T47D (cell line): ENCODE measurements at places on chromosomes 4 and X.

DNA sequence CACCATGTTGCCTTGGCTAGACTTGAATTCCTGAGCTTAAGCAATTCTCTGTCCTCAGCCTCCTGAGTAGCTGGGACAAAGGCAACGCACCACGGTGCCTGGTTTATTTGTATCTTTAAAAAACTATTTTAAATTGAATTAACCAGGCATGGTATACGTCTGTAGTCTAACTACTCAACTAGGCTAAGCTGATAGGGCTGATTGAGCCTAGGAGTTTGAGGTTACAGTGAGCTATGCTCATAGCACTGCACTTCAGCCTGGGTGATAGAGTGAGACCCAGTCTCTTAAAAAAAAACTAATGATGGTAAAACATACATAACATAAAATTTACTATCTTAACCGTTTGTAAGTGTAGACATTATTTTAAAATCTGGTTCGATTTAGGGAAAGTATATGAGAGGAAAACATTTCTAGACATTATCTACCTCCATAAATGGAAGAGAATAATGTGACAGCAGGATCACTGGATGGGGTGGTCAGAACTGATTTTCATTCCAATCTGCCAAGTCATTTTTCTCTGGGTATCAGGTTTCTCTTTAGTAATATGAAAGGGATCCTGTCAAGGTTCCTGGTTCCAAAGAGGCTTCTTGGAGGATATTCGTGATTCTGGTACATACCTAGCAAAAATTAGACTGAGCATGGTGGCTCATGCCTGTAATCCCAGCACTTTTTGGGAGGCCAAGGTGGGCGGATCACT lies 8.7 kb upstream of the ITGB1BP2 start:
- no peak for DNase-seq

DNA sequence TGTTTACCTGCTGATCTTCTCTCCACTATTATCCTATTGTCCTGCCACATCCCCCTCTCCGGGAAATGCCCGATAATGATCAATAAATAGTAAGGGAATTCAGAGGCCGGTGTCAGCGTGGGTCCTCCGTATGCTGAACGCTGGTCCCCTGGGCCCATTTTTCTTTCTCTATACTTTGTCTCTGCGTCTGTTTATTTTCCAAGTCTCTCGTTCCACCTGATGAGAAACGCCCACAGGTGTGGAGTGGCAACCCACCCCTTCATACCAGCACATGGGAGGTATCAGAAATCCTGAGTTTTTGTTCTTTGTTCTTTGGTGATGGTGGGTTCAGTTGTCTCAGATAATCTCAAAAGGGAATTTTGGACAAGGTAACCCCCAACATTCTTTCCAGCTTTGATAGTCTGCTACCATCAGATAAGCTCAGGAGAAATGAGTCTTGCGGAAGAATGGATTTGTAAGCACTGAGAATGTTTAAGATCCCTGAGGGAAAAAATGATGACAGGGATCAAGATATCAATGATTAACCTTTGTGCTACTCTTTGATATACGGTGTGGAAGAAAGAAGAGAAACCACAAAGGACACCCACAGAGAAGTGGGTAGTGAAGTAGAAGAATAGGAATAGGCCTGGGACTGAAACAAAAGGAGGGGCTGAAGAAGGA lies 117.9 kb downstream of the CEP44 start:
- no peak for DNase-seq

DNA sequence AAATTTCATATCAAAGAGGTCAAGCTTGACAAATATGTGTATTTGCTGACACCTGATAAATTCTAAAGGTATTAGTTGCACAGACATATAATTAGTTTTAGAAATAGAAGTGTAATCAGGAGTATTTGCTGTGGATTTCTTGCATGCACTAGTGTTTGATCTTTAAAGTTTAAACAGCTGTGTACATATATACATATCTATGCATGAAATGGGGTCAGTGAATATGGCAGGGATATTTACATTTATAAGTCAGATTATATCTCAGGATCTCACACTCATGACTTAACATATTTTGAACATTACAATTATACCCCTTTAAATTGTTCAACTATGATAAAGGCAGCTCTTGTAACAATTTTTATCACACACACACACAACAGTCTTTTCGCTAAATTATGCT lies 547.4 kb upstream of the ACTRT1 start:
- DNase-seq: no peak

- no peak for DNase-seq
Measured at GRCh38 chr4:105840426-105841174, 54.7 kb upstream of the NPNT start.

DNA sequence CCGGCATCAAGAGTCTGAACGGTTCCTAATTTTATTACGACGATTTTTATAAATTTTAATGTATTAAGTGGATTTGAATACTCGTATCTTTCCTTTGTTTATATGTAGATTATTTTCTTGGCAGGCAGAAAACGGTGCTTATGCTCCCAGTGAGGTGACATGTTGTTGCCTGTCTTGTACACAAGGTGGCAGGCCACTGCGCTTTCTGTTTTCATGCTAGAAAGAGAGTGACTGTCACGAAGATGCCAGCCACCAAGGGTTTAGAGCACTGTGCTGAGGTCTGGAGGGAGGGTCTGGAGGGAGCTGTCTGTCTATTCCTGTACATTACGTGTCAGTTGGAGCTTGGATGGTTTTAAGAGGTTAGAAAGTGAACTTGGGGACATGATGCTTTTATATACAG lies 87.7 kb downstream of the SHROOM2 start:
- peak; percentile 67 for DNase-seq

GRCh38 chr4:109985993-109986974 lies 73.6 kb downstream of the EGF start:
- no peak for DNase-seq

GRCh38 chrX:133437356-133437755 lies 22.1 kb upstream of the GPC4 start:
- DNase-seq: no peak

- DNase-seq: no peak
Measured at GRCh38 chrX:87337267-87337666, 180.3 kb upstream of the KLHL4 start.

- DNase-seq: no peak
Measured at GRCh38 chr4:89549907-89550306, 242.3 kb upstream of the GPRIN3 start.

GRCh38 chrX:148381603-148382002 lies 118.8 kb upstream of the AFF2 start:
- DNase-seq: no peak

- no peak for DNase-seq
Measured at GRCh38 chrX:22699581-22700091, 300.1 kb upstream of the DDX53 start.

- no peak for DNase-seq
Measured at GRCh38 chr4:147943159-147943638, 211.3 kb downstream of the ARHGAP10 start.

- no peak for DNase-seq
Measured at GRCh38 chrX:134691453-134691852, 33.2 kb upstream of the PLAC1 start.

GRCh38 chr4:101555341-101555880 lies 208.1 kb upstream of the PPP3CA start:
- DNase-seq: no peak

DNA sequence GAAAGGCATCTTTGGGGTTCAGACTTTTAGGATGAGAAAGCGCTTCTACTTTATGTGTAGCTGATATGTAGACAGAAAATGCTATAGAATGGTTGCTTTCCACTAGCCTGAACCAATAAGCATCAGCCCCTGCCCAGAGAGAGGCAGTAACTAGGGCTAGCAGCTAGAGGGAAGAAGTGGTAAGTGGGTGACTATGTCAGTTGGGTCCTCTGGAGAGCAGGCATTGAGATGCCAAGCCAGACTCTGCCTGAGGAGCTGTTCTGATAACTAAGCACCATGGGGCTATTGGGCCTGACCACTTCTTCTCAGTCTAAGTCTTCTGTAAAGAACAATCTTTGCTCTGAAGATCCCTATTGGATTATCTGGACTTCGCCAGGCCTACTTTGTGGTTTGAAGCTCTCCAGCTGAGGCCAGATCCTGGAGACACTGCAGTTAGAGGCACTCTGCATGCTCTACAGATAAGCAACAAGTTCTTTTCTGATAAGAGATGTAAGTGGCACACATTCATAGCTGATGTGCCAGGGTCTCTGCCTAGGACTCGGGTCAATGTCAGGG lies 146.1 kb downstream of the RBM46 start:
- DNase-seq: no peak

DNA sequence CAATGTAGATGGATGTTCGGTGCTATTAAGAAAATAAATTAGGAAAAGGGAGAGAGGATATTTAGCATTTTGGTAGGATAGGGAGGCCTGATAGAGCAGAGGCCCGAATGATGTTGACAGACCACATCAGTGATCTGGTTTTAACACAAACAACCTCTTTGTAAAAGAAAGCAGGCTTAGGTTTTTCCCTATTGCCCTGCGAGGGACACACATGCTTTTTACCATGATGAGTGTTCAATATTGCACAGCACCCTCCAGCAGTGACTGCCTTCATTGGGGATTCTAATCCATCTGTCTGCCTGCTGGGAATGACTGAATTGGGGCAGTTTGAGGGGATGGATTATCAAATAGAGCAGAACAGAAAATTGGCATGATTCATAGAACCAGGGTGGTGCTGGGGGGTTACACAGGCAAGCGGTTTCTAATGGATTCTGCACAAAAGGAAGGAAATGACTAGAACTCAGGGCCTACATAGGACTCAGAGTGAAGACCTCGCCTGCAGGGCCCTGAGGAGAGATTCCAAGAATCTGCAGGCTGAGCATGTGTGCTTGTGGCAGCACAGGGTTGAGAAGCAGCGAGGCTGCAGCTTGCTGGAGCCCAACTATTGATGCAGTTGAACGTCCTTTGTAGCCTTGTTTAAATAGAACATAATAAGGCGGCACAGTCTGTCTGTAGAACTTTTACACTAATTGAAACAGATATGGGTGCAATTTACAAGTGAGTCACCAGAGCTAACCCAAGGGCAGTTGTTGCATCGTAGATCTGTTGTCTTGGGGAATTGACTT lies 58.0 kb downstream of the RHOH start:
- peak; percentile 10 for DNase-seq

DNA sequence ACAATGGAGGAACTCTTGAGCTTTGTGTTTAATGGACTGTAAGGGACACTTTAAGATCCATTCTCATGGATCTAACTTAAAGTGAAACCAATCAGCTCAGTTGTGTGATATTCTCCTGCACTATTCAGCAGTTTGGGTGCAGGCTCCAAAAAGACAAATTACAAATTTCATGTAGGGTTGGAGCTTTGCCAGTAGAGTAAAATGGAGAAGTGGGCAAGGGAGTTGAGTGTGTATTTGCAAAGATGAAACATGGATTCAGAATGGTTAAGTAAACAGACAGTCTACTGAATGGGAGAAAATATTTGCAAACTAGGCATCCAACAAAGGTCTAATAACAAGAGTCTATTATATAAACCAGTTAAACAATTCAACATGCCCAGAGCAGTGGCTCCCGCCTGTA lies 21.2 kb upstream of the MID2 start:
- DNase-seq: no peak

DNA sequence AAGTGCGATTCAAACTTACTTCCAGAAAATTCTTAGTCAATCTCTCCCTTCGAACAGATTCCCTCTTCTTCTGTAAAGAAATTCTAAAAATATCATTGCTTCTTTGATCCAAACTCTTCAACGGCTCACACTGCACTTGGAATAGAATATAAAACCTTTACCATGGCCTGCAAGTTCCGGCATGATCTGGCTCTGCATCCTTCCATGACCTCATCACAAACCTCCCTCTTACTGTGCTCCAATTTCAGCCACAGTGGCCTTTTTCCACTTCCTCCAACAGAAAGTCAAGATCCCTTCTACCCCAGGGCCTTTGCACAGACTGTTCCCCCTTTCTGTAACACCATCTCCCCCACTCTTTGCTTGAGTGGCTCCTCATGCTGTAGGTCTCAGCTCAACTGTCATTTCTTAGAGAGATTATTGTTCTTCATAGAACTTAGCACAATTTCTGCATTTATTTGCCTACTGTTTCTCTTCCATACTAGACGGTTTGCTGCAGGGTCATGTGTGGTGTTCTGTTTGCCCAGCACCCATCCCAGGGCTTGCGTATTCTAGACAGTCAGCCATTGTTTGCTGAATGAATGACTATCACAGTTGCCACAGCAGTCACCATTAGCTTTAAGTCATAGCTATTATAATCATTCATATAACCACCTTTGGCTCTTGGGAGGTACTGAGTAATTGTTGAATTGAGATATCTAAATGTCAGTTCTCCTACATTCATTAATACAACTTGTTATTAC lies 1.9 kb upstream of the STOX2 start:
- no peak for DNase-seq

GRCh38 chr4:69122476-69122875 lies 26.2 kb downstream of the UGT2B7 start:
- DNase-seq: no peak

DNA sequence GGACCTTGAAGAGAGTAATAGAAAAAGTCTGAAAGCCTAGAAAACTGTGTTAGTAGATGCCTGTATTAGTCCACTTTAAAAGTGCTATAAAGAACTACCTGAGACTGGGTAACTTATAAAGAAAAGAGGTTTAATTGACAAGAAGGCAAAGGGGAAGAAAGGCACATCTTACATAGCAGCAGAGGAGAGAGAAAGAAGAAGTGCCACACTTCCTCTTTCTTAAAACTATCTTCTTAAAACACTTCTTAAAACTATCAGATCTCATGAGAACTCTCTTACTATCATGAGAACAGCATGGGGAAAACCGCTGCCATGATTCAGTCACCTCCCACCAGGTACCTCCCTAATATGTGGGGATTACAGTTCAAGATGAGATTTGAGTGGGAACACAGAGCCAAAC lies 18.8 kb upstream of the COL25A1 start:
- no peak for DNase-seq

- DNase-seq: no peak
Measured at GRCh38 chrX:50003927-50004326, 81.5 kb downstream of the CLCN5 start.

DNA sequence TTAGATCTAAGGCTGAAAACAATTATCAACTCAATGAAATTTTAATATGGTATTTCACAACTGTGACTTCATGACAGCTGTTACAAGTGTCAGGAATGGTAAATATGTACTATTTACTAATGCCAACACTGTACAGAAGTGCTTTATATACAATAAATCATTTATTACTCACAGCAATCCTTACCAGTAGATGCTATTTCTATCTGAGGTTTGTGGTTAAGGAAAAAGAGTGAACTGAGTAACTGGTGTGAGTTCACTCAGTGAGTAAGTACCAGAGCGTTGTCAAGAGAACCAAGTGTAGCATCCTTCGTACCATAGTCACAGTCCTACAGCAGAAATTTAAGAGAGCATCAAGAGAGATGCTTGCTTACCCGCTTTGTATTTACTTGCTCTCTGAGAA lies 23.3 kb downstream of the MTHFD2L start:
- DNase-seq: no peak

GRCh38 chrX:137431693-137432488 lies 134.0 kb upstream of the ZIC3 start:
- DNase-seq: no peak

DNA sequence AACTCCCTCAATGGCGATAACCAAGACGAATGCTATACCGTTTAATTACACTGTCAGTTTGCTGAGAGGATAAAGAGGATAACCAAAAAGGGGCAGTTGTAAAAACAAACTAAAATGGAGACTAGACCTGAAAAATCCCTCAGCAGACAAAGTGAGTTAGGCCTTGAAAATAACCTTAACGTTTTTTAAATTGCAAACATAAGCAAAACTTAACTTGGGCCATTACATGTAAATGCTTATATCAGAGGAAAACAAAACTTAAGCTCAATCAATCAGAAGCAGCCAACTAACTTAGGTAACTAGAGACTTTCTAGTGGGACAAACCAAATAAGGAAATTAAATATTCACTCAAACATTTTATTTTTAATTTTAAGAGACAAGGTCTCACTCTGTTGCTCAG lies 17.0 kb upstream of the TAPT1 start:
- DNase-seq: no peak
